ENCODE measurements at places on chromosomes 3 and 15.

- no peak for DNase-seq
Measured at GRCh38 chr15:75867449-75867848, 24.2 kb downstream of the UBE2Q2 start.

GRCh38 chr3:58058361-58059263, 50.4 kb downstream of the FLNB start:
- DNase-seq: no peak

DNA sequence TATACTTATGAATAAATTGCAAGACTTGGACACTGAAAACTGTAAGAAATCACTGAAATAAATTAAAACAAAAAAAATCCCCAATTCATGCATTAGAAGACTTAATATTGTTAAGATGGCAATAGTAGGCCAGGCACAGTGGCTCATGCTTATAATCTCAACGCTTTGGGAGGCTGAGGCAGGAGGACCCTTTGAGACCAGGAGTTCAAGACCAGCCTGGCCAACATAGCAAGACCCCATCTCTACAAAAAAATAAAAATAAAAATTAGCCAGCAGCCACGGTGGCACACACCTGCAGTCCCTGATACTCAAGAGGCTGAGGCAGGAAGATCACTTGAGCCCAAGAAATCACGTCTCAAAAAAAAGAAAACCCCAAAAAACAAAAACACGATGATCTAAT, 35.8 kb downstream of the CPEB1 start:
- DNase-seq: no peak

- DNase-seq: no peak
Measured at GRCh38 chr15:89107984-89108383, 19.7 kb downstream of the ABHD2 start.

DNA sequence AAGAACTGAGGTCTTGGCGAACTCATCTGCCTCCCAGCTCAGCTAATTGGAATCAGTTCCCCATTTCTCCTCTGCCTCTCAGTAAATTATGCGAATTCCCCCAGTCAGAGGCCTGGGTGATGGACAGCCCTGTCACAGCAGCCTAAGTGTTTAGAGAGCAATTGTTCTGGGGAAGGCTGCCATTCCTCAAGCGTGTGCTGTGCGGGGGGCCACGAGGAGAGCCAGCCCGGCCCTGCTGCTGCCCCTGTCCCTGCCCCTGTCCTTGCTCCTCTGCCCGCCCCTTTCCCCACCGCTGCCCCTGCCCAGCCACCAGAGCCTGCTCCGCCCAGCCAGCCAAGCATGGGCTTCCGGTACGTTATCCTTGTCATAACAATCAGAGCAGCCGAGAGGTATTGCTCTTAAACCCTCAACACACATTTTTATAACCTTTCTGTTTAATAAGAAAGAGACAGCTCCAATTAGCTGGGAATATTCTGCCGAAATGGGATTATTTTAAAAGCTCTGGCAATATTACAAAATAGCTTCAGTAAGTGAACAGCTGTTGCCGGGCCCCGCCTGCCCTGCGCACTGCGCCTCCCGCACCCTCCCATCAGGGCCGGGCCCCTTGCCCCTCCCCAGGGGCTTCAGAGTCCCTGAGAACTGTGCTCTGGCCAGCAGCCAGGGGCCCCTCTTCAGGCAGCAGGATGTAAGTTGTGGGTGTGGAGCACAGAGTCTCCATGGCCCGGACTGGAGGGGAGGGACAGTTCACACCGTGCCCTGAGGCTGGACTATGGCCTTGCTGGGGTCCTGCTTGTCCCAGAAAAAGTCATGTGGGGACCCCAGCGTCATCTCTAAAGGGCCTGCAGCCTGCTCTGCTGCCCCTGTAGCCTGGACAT, 12.4 kb upstream of the CACNA2D2 start:
- no peak for DNase-seq

- DNase-seq: no peak
Measured at GRCh38 chr15:33016405-33017024, 178.0 kb downstream of the FMN1 start.

DNA sequence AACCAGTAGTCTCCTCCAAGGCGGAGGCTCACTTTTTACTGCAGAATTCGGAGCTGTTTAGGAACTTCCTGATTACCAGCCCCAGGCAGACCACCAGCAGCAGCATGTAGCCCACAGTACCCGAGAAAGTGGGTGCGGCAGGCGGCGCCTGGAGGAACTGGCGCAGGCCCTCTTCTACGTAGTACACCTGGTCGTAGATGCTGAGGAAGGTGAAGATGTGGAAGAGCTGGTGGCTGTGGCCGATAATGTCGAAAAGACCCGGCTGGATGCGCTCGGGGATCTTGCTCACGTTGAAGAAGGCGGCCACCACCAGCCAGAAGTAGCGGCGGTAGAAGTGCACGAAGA, 1.3 kb downstream of the PAQR9 start:
- no peak for DNase-seq

DNA sequence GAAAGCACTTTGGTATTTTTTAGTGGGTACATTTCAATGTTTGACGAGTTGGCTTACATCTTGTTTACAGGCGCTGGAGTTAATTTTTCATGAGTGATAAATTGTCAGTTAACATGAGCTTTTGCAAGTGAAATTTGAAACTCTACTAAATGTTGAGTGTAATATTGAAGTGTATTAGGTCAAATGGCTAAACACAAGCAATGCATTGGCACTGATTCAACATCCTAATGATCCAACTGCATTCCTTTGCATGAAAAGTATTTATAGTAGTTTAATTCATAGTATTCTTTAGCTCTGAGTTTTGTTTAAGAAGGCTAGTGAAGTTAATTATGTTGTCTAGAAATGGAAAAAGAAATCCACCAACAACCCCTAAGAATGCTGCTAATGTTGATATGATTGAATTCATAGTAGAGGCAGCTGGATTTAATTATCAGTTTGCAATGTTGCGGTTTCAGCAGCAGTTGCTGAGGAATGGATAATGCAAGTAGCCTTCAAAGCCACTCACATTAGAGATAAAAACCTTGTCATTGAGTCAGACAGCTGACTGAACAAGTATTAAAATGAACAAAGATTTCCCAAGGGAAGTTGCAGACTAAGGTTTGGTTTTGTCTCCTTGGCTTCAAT, 245.6 kb upstream of the GOLIM4 start:
- no peak for DNase-seq

- DNase-seq: no peak
Measured at GRCh38 chr3:150150633-150151032, 179.9 kb upstream of the PFN2 start.

- DNase-seq: no peak
Measured at GRCh38 chr15:58440922-58441321, 9.1 kb downstream of the LIPC start.

DNA sequence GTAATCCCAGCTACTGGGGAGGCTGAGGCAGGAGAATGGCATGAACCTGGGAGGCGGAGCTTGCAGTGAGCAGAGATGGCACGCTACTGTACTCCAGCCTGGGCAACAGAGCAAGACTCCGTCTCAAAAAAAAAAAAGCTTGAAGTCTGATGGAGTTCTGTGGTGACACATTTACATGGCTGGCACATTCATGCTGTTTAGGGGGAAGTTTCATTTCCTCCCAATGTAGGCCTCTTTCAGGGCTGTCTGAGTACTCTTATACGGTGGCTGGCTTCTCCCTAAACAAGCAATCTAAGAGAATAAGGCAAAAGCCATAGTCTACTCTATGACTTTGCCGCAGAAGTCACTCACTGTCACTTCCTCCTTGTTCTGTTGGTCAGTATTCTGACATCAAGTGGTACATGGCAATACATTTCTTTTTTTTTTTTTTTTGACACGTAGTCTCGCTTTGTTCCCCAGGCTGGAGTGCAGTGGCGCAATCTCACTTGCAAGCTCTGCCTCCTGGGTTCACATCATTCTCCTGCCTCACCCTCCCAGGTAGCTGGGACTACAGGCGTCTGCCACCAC, 41.2 kb downstream of the OIP5 start:
- DNase-seq: no peak

DNA sequence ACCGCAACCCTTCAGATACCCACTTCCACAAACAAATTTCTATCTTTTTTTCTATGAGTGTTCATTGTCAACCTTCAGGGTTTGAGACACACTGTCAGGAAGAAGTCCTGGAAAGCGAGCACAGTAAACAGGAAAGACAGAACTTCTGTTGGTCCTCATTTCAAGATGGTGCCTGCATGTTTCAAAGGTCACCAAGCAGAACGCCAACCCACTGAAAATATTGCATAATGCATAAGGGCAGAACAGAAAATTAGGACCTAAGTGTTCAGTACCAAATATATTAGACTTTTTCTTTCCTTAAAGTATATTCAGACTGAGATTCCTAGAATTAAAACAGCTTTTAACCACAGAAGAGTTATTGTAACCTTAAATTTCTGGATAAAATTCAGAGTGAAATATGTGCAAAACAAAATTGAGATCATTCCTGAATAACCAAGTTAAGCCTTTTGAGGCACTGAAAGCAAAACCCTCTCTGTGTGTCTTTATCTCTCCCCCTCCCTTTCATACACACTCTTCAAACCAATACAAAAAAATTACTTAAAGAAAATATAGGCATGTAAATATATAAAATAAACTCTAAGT, 387.8 kb upstream of the THBS1 start:
- no peak for DNase-seq
